NCI-H774 (cell line): ENCODE measurements at places on chromosomes 2 and 18.

GRCh38 chr18:67778016-67778415 lies 261.5 kb upstream of the DSEL start:
- no peak for DNase-seq

- DNase-seq, result no peak
Observed at GRCh38 chr2:14615760-14616159, 16.8 kb upstream of the LRATD1 start.

DNA sequence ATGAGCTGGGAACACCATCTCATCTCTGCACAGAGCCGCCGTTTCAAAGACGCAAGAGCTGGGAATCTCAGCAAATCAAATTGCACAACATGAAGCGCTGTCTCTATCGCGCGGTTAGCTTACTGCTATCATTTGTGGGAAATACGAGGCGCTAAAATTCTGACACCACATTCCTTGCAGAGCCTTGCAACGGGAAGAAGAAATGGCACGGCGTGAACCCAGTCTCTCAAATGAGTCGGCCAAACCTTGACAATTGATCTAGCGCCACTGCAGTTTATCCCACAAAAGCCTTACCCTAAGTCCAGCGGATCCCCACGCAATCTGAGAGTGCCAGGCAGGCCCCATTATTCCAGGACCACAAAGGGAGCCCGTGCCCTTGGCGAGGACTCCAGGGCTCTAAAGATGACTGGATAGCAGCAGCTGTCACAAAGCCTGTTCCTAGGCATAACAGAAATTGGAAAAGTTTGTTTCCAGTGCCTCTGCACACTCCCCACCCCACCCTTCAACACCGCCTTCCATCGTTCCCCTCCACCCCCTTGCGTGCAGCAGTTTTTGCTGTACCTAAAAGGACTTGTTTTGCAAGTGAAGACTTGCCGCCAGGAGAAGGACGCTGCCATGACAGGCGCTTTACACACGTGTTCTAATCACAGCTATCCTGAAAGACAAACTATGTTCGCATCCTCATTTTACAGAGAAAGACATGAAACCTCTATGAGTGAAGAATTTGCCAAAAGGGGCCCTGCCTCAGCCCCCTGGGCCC lies 252.4 kb downstream of the EIPR1 start:
- no peak for DNase-seq

GRCh38 chr2:11716689-11717321 lies 29.6 kb upstream of the LPIN1 start:
- no peak for DNase-seq

GRCh38 chr18:34809451-34810072 lies 99.5 kb downstream of the DTNA start:
- no peak for DNase-seq

DNA sequence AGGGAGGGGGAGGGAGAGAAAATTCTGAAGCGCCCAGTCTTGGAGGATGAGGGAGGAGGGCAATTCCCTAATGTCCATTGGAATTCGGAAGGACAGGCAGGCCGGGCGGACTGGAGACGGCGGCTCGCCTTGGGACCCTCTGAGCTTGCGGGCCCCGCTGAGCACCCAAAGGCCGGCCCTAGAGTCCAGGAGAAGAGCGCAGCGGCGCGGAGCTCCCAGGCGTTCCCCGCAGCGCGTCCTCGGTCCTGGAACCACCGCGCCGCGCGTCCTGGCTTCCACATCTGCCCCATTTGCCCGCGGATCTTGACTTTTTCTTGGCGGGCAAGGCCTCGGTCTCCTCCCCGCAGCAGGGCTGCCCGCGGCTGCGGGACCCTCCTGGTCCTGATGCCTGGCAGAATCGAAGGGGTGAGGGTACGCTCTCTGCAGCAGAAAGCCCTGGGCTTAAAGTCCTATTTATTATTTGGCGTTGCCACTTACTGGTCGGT lies 675 bp upstream of the MLPH start:
- DNase-seq, result no peak

DNA sequence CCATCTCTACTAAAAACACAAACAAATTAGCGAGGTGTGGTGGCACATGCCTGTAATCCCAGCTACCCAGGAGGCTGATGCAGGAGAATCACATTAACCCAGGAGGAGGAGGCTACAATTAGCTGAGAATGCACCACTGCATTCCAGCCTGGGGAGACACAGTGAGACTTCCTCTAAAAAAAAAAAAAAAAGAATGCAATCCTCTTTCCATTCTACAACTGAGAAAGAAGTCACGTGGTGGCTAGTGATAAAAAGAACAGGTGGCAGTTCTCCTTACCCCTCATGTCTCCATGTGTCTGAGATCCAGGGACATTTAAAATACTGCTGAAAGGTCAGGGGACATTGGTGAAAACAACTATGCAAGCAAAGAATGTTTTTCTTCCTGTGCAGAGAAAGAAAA lies 24.4 kb upstream of the GPR39 start:
- DNase-seq, result no peak

DNA sequence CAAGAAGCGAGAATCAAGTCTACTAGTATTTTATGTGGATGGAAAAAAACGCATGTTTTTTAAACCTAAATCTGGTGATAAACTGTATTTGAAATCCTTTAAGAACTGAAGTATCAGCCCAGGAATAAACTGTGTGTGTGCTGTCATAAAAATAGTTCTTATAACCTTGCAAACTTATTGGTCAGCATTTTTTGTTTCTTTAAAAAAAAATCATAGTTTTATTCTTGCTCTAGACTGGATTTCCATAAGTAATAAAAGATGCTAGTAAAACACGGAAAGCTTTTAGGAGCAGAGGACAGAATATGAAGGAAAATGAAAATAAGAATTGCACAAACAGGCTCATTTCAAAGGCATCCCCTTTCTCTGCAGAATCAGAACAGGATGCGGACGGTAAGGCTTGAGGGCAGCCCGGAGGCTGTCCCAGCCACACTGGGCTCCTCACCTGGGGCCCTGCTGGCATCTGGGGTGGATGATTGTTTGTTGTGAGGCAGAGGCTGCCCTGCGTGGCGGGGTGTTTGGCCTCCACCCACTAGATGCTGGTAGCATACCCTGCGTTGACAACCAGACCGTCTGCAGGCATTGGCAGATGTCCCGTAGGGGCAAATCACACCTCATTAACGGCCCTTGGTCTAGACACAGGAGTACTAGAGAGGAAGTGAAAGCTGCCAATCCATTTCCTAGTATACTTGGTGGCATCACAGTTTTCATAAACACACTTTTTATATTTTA lies 52.5 kb downstream of the MBP start:
- DNase-seq, result no peak

DNA sequence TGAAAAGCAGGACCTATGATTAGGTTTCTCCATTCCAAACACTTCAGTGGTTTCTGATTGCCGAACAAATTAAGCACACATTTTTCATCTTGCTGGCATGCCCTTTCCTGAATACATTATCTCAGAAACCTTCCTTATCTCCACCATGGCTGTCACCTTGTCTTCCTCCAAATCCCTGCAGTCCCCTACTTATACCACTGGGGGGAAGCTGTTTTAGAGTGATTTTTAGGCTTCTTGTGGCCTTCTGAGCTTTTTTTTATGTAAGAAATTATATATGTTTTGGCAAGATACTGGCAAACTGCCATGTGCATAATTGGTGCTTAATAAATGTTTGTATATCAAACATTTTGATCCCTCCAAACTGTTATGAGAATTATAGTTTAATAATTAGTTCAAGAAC lies 229.2 kb downstream of the MYT1L start:
- no peak for DNase-seq

DNA sequence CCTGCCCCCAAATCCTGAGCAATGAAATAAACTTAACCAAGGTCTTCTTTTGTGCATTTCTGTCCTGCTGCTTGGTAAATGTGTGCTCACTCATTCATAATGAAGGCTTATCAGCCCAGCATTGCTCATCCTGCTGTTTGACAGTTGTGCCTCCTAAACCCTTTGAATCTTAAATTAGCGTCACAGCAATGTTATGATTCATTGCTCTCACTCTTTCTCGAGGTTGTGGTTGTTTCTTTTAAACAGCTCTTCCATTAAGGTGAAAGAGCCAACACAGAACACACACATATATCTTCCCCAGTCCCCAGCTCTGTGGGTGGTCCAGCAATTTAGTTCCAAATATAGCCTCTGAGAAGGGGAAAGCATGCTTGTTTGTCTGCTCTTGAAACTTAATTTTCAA lies 84.0 kb downstream of the EVA1A start:
- DNase-seq, result no peak

GRCh38 chr2:205563646-205564045 lies 118.7 kb upstream of the NRP2 start:
- DNase-seq, result no peak

DNA sequence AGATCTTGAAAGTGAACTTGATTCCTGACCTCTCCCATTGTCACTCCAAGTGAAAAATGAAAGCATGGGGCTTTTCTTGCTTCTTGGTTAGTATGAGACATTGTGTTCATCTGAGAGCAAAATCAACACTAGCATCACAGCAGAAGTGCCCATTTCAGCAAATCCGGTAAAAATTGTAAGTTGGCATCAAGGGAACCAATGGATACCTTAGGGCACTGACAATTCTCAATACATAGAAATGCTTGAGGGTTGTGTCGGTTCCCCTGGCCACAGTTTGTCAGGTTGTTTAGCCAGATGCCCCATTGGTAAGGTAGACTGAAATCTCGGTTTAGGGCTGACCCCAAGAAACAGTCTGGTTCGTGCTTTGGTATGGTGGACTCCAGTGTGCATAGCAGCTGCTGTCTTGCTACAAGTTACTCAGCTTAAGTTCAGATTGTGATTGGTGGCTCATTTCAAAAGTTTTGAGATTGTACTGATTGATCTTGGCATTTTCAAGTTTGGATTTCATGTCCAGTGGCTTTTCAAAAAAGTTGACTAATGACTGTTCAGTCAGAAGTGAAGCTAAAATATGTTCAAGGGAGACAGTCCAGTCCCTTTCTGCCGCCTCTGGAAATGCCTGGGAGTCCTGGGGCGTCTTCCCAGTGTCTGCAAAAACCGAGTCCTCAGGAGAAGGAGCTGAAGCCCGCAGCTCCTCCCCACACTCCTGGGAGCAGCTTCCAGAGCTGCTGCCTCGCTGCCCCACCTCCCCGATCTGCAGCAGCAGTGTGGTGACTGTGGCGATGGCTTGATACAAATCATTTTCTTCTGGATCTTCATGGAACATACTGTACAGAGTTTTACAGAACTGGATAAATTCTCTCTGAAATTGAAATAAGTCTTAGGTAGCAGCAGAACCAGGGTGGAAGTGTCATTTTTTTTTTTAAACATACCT lies 5.6 kb downstream of the RPL31 start:
- DNase-seq, result no peak

GRCh38 chr2:127721978-127722355 lies 20.7 kb downstream of the SFT2D3 start:
- no peak for DNase-seq

DNA sequence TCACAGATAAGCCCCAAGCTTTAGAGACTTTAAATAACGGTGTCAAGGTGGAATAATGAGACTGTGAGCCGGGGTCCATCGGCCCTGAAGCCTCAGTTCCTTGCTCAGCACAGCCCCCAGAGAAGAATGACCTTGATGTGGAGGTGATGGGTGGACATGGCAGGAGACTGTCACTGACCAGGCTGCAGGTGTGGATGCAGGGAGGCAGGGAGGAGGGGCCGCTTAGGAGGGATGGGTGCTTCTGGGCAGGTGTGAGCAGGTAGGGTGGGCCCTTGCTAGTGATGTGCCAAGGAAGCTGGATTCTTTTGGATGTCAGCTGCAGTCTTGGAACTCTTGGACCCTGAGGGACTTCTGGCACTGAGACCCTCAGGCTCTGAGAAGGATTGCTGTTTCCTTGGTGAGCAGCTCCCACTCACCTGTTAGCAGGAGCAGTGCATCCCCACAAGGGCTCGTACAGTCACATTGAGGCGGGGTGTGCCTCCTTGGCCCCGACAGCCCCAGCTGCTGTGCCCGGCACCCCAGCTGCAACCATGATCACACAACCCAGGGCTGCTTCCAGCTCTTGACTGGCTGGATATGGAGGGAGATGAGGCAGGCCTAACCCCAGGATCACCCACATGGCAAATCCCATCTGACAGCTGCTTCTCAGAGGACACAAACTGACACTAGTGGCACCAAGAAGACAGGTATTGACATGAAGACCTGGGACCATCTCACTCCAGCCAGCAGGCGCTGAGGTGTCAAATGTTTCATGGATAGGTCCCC lies 209.8 kb upstream of the HDAC4 start:
- no peak for DNase-seq

- DNase-seq, result no peak
Observed at GRCh38 chr2:170201275-170201674, 23.3 kb downstream of the MYO3B start.

GRCh38 chr2:39606585-39606984 lies 59.1 kb upstream of the TMEM178A start:
- no peak for DNase-seq

DNA sequence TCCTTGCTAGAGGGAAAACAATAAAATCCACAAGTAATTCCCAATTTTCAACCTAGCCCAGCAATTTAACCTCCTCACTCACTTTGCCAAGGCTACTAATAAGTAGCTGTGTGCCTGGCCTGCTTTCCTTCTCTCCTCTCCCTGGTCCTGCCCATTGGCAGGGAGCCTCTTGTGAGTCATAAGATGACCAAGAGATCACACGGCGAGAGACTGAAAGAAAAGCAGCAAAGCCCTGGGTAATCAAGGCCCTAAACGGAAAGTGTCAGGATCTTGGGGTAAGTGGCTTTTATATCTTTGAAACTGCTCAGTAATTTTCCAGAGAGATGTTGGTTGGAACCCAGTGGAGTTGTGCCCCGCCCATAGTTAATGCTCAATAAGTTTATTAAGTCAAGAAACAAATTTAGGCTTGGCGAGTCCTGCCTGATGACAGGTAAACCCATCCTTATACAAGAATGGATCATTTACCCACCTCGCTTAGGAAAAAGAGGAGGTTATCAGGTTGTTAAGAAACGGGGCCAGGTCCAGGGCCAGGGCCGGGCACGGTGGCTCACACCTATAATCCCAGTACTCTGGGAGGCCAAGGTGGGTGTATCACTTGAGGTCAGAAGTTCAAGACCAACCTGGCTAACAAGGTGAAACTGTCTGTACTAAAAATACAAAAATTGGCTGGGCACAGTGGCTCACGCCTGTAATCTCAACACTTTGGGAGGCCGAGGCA lies 10.0 kb upstream of the ADAM17 start:
- DNase-seq, result no peak

DNA sequence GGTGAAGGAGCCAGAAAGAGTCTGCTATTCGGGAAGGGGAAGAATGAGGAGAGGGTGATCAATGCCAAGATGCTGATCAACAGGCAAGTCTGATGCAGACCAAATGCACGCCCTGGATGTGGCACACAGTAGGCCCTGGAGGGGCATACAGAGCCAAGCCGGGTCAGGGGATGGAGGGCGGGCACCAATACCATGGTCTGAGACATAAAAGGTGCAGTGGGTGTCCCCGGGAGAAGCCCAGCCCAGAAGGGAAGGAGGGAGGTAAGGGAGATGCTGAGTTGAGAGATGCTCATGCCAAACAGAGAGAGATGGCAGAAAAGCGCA lies 66.6 kb upstream of the ID2 start:
- DNase-seq, result no peak

GRCh38 chr2:45212953-45213635 lies 203.8 kb upstream of the SIX2 start:
- DNase-seq, result no peak

- DNase-seq, result no peak
Observed at GRCh38 chr18:73663581-73663980, 484.1 kb downstream of the FBXO15 start.

GRCh38 chr2:201952187-201952586 lies 81.5 kb upstream of the FZD7 start:
- DNase-seq, result no peak

GRCh38 chr2:50143822-50144575 lies 887.9 kb downstream of the NRXN1 start:
- DNase-seq, result peak; percentile 70

GRCh38 chr18:2515908-2516625 lies 55.2 kb downstream of the METTL4 start:
- DNase-seq, result no peak

GRCh38 chr2:94762600-94762999 lies 108.6 kb upstream of the TEKT4 start:
- no peak for DNase-seq
